ENCODE measurements at places on chromosomes 1 and 21.

GRCh38 chr1:78007677-78008341 is 3.1 kb downstream of the DNAJB4 start:
- no peak for DNase-seq

DNA sequence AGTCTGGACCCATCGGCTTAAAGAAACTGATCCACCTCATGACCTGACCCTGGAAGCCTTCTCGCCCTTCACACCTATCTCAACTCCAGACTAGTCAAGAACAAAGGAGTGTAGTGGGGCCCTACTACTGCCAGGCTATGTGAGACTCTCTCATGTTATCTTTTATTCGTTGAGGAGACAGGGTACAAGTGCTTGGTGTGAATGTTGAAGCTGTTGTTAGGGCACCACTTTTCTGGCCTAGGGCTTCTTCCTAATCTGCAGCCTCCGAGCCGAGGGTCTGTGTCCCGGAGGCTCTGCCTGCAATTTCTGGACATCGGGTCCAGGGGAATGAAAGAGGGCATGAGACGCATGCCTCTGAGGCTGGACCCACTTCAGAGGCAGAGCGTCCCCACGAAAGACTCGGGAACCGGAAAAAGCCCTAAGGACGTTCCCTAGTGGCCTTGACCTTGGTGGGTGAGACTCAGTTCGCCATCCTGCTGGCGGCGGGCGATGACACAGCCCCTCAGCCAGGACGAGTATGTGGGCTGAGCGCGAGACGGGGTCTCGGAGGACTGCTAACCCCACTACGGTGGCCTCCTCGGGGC is 671 bp downstream of the DNAJC11 start:
- DNase-seq: no peak

DNA sequence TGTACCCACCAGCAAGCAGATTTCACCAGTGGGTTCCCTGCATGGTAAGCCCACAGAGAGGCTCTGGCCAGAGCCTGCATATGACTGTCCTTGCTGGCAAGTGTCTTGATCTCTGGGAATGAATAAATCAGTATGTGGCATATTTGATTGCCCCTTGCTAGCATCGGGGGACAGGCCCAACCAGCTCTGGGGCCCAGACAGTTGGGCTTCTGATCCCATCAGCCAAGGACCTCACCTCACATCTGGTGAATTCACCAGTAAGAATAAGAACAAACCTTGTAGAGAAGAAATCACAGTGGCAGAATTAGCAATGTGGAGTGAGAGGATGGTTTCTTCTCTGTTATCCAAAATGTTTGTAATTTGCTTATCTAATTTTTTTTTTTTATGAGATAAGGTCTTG is 15.9 kb downstream of the SLC1A7 start:
- DNase-seq: no peak

DNA sequence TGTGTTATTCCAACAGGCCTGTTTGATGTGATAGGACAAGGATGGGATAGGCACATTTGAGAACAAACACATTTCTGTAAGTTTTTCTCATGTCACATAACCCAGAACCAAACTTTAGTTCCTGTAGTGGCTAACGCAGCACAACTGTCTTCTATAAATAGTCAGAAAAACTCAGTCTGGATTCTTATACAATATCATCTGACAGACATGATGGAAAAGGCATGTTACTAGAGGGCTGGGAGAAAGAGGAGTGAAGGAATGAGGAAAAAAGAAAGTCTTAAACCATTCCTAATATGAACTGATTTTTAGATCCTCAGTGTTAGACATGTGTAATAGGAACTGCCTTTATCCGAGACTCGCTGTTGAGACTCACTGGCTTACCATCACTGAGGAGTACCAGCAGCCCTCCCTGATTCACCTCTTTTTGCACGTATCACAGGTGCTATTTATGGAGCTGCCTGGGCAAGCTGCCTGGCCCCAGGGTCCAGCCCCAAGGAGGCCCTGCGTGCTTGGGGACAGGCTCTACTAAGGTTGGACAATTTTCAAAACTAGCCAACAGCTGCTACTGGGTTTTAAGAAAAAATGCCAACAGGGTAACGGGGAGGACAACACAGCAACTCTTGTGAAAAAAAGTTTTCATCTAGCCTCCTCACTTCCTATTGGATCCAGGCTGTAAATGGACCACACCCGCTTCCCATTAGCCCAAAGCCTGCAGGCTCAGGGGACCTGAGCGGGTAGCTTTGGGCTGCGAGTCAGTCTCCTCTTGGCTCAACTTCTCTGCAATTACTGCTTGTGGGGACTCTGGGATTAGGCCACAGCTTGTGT is 30.7 kb upstream of the SERBP1 start:
- no peak for DNase-seq

Measured in GM12864 (cell line).